ENCODE measurements at places on chromosomes 3 and 15.

GRCh38 chr3:89252860-89253259 lies 145.4 kb downstream of the EPHA3 start:
- no peak for DNase-seq

GRCh38 chr15:65388306-65389080 lies 10.7 kb upstream of the IGDCC3 start:
- no peak for DNase-seq

DNA sequence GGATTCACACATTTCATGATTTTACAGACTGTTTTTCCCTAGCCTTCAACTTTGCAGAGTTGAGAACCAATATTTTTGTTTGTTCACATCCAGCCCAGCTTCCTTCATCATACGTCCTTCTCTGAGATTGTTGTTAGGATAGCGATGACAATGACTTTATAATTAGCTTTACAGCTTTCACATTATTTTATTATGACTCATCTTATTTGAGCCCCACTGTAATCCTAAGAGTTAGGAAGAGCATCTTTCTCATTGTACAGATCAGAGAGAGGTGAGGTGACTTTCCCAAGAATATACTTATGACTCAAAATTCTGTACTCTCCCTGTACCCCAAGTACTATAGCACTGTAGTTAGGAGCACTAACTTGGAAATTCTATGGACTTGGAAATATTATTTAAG lies 156.1 kb downstream of the ALDH1A2 start:
- no peak for DNase-seq

DNA sequence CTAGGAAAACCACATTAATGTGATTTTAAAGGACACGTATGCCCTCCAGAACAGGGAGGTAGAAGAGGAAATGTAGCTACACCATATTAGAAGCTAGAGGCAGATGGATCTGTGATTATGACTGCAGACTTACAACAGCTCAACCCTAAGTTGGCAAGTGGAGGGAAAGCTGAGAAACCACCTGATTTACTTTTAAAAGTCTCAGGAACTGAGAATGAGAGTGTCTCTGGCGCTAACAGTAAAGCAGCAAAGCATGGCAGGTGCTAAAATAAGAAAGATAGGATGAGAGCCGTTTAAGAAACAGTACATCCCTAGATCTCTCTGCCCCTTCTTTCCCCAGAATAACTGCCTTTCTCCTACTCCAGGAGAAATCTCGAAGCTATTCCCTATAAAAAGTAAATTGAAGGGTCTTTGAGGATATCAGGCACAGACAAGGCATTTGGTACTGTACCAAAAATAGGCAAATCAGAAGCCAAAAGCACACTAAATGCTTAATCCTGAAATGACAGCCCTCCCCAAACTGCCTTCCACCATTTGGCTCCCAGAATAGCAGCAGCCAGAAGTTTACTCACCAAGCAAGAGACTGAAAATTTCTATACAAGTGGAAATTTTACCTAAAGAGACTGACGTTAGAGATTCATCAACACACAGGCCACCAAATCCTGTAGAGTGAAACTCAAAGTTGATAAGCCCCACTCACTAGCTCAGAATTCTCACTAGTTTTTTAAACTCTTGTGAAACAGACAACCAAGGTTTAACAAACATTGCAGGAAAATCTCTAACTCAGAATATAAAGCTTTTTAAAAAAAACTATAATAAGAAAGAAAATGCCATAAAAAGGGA lies 34.3 kb upstream of the PARP14 start:
- DNase-seq: no peak

DNA sequence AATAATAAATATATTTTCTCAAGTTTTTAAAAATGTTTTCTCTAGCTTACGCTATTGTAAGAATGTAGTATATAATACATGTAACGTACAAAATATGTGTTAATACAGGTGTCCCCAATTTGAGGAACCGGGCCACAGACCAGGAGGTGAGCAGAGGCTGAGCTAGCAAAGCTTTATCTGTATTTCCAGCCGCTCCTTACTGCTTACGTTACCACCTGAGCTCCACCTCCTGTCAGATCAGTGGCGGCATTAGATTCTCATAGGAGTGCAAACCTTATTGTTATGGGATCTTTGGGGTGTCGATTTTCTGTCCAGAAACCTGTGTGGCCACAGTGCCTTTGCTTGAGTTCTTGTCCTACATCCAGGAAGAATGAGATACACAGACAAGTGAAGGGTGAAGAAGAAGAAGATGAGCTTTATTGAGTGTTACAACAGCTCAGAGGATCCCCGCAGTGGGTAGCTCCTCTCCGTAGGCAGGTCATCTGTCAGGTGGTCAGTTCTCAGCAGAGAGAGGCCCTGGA lies 9.9 kb upstream of the TRIM59 start:
- no peak for DNase-seq

DNA sequence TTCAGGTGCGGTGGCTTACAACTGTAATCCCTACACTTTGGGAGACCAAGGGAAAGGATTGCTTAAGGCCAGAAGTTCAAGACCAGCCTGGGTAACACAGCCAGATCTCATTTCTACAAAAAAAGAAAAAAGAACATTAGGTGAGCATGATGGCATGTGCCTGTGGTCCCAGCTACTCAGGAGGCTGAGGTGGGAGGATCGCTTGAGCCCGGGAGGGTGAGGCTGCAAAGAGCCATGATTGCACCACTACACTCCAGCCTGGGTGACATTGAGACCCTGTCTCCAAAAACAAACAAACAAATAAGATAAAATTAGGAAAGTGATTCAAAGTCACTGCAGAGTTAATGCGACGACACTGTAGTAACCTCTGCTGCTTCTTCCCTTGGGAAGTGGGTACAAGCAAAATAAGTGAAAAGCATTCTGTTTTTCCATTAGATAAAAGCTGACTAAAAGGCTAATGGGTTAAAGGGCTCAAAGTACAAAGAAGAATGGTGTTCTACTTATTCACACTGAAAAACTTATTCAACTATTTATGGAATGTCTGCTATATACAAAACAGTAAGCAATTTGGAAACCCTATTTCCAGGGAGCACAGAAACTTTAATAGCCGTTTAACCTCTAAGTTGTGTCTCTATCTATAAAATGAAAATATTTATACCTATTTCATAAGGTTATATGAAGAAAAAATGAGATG lies 8.0 kb upstream of the RPS27L start:
- no peak for DNase-seq

- DNase-seq: no peak
These were observed 143.2 kb upstream of the HACD2 start for GRCh38 chr3:123728014-123728413.

- DNase-seq: no peak
These were observed 59.7 kb upstream of the SIAH2 start for GRCh38 chr3:150822636-150823035.

- DNase-seq: no peak
These were observed 406 bp upstream of the GABRB3 start for GRCh38 chr15:26773067-26773877.

- no peak for DNase-seq
These were observed 766 bp downstream of the FAM98B start for GRCh38 chr15:38454696-38455090.

GRCh38 chr3:187450431-187451190 lies 82.4 kb downstream of the RTP4 start:
- no peak for DNase-seq

DNA sequence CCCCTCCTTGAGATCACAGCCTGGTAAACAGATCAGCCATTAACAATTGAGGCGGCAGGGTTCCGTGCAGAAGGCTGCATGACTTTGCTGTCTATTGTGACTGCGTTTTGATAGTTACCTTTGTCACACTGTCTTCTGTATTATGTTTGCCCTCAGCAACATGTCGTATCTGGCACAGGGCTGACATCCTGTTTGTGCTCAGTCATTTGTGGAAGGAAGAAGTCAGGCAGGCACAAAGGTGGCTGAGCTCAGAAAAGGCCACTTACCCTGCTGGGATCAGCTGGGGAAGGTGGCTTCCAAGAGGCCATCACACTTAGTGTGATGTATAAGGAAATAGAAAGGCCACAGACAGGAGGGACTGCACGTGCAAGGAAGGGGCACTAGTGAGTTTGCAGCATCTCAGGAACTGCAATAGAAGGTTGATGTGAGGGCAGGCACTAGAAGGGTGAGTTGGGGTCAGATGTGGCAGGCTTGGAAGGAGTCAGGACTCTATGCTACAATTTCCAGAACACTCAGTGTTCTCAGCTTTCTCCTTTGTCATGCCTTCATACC lies 13.4 kb downstream of the PML start:
- no peak for DNase-seq

DNA sequence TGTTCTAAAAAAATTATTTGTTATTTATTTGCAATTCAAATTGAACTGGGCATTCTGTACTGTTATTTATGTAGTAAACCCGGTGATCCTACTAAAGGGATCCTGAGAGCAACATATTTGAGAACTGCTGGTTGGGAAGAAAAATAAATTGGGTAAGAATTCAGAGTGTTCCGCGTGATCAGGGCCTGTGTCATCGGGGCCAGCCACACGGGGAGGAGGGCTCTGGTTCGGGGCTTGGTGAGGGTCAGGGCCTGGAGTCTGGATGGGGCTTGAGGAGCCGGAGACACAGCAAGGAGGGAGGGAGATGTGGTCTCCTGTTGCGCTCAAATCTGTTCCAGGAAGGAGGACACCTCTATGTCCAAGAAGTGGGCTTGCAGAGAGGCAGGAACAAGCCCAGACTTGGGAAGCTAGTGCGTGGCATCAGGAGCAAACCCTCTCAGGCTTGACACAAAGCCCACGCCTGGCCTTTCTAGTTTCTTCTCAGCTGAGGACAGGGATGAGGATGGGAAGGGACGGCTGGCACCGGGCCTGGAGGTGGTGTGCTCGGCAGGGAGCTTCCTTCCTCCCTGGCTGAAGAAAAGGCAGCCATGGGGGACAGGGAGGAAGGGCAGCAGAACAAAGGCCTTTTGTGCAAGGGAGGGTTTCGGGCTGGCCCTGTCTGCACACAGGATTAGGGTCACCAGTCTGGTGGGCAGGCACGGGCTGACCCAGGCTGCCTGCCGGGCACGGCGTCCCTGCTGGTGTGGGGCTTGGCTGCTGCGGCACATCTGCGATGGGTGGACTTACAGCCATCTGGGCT lies 22.9 kb upstream of the FBLN2 start:
- no peak for DNase-seq

DNA sequence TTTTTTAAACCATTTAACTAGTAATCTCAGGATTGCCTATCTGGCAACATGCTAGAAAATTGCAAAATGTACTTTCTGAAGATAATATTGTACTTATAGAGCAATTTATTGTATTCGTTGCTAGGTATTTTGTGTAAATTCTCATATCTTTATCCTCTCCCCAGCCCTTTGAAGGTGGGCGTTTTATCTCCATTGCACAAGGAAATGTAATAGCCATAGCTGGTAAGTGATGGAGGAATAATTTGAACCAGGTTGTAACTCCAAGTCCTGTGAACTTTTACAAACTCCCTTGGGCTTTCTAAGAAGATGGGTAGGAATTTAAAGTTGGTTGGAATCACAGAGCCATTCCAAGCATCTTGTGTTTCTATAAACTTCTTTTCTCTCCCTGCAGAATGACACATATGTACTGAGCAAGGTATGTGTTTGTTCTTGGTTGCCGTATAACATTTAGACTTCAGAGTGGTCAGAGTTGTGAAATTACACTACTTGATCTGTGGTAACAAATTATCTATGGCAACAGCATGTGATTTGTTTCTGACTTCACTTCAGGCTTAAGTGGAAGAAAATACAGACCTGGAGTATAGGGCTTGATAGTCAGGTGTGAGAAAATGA lies 170.9 kb downstream of the AKAP13 start:
- DNase-seq: no peak

DNA sequence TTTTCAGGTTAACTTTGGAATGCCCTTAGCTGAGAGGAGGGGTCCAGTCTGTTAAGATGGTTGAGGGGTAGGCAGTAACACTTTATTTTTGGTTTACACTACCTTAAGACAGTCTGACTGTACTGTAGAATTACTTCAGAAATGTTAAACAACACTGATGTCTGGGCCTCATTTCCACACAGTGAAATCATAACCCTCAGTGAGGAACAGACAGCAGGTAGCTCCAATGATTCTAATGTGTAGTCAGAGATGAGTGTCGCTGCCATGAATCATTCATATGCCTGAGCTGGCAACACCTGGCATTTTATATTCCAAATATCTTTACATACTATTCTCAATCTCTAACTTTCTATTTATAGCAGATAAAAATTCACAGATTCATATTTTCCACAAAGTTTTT lies 37.3 kb upstream of the POU1F1 start:
- DNase-seq: no peak

DNA sequence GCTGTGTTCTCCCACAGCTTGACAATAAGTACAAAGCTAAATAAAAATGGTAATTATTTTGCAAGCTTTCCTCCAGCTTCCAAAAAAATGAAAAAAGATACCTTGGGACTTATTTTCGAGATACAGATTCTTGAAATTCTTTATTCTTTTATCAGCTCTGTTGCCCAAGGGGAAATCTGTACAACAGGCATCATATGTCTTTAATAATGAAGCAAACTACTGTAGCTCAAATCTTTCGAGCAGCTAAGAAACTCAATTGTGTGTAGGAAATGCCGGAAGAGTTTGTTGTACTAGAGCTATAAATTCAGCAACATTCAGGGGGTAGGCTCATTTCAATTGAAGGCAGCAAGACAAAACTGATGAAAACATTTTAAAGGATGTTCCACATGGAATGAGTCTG lies 297.7 kb downstream of the GBE1 start:
- no peak for DNase-seq

- DNase-seq: no peak
These were observed 27.9 kb downstream of the AKAP13 start for GRCh38 chr15:85408270-85408746.

GRCh38 chr15:82393671-82394070 lies 35.9 kb upstream of the GOLGA6L9 start:
- DNase-seq: no peak

GRCh38 chr15:70193734-70194133 lies 96.0 kb upstream of the TLE3 start:
- DNase-seq: no peak

DNA sequence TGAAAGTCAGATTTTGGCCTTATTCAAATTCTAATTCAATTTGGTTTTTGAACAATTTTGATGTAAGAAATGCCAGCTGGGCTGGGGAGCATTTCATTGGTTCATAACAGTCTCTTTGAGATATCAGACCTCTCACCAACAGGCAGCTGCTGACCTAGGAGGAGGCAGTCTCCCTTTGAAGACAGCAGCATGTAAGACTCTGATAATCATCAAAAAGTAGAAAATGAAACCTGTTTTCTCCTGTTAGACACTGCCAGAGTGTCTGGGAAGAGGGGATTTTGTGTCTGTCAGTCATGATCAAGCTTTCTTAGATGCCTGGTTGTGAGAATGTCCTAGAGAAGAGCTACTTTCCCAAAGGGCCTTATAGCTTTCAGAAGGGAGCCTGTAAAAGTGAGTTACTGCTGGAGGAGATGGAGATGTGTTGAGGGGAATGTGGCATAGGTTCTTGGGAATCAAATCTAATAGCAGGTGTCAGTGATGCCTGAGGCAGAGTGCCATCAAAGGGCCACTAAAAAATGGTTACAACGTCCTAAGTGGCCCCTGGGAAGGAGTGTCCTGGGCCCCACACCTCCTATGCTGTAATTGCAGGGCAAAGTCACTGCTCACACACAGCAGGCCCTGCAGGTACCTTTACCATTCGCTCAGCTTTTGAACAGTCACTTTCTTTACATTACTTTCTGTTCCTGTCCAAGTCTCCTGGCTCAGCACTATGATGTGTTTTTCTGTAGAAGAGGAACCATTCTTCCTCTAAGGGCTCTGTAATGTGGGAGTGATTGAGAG lies 43.1 kb downstream of the FSTL1 start:
- no peak for DNase-seq

Measured in activated CD4-positive, CD25-positive, alpha-beta regulatory T cell (primary cell).